ENCODE measurements at places on chromosomes 5 and 9. TPM values are rescaled to one million over a fixed set of nuclear protein-coding genes. Genes with fewer than 3 reads are reported as not detected.
A peak's percentile ranks its signal among the peaks of the same experiment; 100 is the strongest.

- no peaks in the 10 kb centered on the region for H3K4me1 ChIP-seq
- no peak overlapping the region for H3K4me3 ChIP-seq
- no peaks in the 10 kb centered on the region for H3K27me3 ChIP-seq
- no peaks in the 10 kb centered on the region for H3K36me3 ChIP-seq
- peak; percentile 7 for DNase-seq
These were observed 23.7 kb upstream of the TAS2R1 start for GRCh38 chr5:9653811-9654210.

- no peak overlapping the region for H3K27ac ChIP-seq
- no peak for DNase-seq
- no peak overlapping the region for H3K4me3 ChIP-seq
- no peaks in the 10 kb centered on the region for H3K4me1 ChIP-seq
These were observed 610.4 kb upstream of the CDH10 start for GRCh38 chr5:25255128-25255527.

DNA sequence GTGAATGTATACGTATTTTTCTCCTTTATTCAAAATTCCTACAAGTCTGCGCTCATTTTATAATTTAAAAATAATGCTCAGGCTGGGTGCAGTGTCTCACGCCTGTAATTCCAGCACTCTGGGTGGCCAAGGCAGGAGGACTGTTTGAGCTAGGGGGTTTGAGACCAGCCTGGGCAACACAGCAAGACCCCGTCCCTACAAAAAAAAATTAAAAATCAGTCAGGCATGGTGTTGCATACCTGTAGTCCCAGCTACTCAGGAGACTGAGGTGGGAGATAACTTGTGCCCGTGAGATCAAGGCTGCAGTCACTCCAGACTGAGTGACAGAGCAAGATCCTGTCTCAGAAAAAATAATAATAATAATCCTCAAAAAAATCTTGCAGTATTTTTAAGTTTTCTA is 7.8 kb downstream of the UIMC1 start:
- no peak for DNase-seq
- no peak overlapping the region for H3K4me3 ChIP-seq
- H3K27me3 ChIP-seq: no peaks in the 10 kb centered on the region
- no peak overlapping the region for H3K27ac ChIP-seq
- peaks cover 3% of the 10 kb centered on the region for H3K36me3 ChIP-seq
- H3K4me1 ChIP-seq: no peaks in the 10 kb centered on the region

DNA sequence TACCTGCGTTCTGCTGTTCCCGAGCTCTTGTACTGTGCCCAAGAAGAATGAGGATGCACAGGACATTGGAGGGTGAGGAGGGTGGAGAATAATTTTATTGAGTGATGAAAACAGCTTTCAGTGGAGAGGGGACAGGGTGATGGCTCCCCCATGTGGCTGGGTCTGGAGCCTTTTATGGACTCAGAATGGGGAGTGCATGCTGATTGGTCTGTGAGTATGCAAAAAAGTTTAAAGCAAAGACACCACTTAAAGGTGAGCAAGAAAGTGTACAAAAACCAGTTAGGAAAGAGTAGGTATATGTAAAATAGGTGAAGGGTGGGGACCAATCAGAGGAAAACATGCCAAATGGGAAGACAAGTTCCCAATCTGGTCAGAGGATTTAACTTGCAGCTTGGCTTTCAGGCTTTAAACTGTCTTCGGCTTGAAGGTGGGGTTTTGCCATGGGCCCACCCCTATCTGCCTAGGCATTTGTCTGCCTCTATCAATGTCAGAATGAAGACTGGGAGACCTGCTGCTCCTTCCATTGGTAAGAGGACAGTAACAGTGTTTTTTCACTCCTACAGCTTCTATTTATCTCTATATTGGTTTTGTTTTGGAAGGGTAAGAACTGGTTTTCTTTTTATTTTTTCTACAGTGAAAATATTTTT is 118.0 kb upstream of the RAI14 start:
- H3K27me3 ChIP-seq: no peaks in the 10 kb centered on the region
- no peak overlapping the region for H3K27ac ChIP-seq
- no peaks in the 10 kb centered on the region for H3K36me3 ChIP-seq
- no peaks in the 10 kb centered on the region for H3K4me1 ChIP-seq

ENHO gene
- 10.6 TPM for polyA plus RNA-seq

RAI14 gene
- 15.8 TPM for polyA plus RNA-seq

DNA sequence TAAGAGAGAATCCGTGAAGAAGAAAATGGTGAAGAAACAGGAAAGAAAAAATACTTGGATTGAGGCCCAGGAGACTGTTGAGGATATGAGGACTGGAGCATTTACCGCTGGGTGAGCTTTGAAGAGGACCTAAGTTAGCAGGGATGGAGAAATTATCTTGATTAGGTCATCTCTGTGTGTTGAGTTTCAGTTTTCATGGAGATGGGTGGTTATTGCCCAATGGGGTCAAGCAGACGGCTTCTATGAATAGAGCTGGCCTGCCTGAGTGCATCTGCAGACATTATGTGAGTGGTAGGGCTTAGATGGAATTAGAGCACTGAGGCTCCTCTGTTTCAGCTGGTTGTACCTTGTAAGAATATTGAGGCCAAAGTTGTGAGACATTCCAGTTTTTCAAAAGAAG is 245.4 kb upstream of the FBXL7 start:
- DNase-seq: no peak
- H3K27ac ChIP-seq: no peak overlapping the region
- no peaks in the 10 kb centered on the region for H3K36me3 ChIP-seq
- H3K4me3 ChIP-seq: no peak overlapping the region
- H3K27me3 ChIP-seq: no peaks in the 10 kb centered on the region
- no peaks in the 10 kb centered on the region for H3K4me1 ChIP-seq

DNA sequence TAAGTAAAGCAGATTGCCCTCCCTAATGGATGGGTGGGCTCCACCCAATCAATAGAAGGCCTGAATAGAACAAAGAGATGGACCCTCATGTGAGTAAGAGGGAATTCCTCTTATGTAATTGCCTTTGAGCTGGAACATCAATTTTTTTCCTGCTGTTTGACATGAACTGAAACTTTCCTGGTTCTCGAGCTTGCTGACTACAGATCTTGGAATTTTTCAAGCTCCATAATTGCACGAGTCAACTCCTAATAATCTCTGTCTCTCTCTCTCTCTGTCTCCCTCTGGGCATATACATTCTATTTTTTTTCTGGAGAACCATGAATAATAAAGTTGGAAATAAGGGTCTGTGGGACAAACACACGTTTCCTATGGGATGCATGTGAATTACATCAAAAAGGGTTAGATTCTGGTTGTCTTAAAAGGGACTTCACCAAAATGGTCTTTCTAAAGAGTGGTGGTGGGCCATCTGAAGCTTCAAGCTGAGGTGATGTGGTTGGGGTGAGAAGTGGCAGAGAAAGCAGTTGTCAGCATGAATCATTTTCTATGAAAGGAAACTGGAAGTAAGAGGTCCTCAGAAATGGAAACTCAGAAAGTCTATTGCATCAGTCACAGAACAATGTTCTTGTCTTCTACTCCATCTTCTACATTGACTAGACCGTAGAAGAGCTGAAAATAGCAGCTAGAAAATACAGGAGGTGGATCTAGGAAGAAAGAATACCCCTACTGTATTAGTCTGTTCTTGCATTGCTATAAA is 47.0 kb upstream of the HOMER1 start:
- no peak overlapping the region for H3K4me3 ChIP-seq
- H3K27ac ChIP-seq: no peak overlapping the region
- no peaks in the 10 kb centered on the region for H3K36me3 ChIP-seq
- H3K4me1 ChIP-seq: no peaks in the 10 kb centered on the region

GRCh38 chr5:67483453-67484030 is 286.9 kb upstream of the CD180 start:
- H3K36me3 ChIP-seq: no peaks in the 10 kb centered on the region
- H3K27me3 ChIP-seq: no peaks in the 10 kb centered on the region
- no peak overlapping the region for H3K4me3 ChIP-seq
- DNase-seq: no peak
- H3K4me1 ChIP-seq: no peaks in the 10 kb centered on the region

- H3K4me3 ChIP-seq: no peak overlapping the region
- DNase-seq: no peak
- peaks cover 17% of the 10 kb centered on the region for H3K36me3 ChIP-seq
- no peaks in the 10 kb centered on the region for H3K27me3 ChIP-seq
These were observed 50.6 kb downstream of the SPIN1 start for GRCh38 chr9:88438811-88439210.

TAF1L gene
- polyA plus RNA-seq: 0.03 TPM

CHSY3 gene
- polyA plus RNA-seq: 1.7 TPM

DNA sequence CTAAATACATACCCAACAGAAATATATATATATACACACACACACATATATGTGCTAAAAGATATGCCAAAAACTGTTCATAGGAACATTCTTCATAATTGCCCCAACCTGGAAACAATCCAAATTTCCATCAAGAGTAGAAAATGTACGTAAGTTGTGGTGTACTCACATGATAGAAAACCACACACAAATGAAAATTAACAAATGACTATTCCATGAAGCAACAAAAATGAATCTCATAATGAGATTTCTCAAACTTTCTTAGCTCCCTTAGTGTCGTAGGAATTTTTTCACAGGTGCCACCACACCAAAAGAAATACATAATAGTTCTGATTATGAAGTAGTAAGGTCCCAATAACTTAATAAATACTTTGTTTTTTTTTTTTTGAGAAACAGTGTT is 7.8 kb downstream of the ATP10B start:
- no peak overlapping the region for H3K4me3 ChIP-seq
- H3K27me3 ChIP-seq: no peaks in the 10 kb centered on the region
- no peaks in the 10 kb centered on the region for H3K36me3 ChIP-seq
- no peaks in the 10 kb centered on the region for H3K4me1 ChIP-seq

SSNA1 gene
- 66.0 TPM for polyA plus RNA-seq

GRCh38 chr9:133730994-133731715 is 7.0 kb downstream of the SARDH start:
- no peaks in the 10 kb centered on the region for H3K27me3 ChIP-seq
- no peak for DNase-seq
- no peaks in the 10 kb centered on the region for H3K4me1 ChIP-seq
- H3K4me3 ChIP-seq: no peak overlapping the region
- no peak overlapping the region for H3K27ac ChIP-seq
- H3K36me3 ChIP-seq: no peaks in the 10 kb centered on the region

DNA sequence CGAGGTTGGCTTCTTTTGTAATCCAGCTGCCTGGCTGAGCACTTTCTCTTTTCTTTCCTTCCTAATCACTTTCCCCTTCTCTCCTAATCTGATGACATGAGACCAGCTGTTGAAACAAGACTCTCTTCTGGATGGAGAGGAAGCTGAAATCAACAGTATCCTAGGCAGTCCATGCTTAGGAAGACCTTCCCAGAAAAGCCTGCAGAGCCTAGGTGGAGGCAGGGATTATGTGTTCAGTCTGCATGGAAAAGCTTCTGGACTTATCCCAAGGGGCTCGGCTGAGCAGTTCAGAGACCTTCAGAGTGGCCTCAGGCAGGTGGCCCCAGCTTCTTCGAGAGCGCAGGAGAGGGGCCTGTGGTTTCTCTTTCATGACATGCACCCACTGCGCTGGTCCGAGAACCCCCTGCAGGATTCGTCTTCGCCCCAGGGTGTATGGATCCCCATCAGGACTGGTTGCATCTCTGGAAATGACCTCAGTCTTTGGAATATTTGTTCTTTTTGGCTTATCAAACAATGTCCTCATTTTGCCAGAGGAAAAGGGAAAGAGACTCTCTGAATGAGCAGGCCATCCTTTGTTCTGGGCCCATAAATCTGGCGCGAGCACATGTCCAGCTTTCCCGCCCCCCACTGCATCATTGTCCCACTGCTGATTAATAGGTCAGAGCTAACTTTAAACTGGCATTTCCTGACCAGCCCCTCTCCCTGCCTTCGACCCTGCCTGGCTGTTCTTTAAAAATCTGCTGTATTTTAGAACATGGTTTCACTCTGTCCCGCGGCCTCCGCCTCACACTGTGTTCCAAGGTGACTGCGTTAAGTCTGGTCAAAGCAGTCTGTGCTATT is 177.9 kb upstream of the KLF4 start:
- no peak for DNase-seq
- no peak overlapping the region for H3K27ac ChIP-seq
- H3K36me3 ChIP-seq: no peaks in the 10 kb centered on the region
- H3K4me3 ChIP-seq: no peak overlapping the region

GRCh38 chr5:123795688-123796087 is 283.7 kb downstream of the CSNK1G3 start:
- H3K36me3 ChIP-seq: no peaks in the 10 kb centered on the region
- DNase-seq: no peak
- no peak overlapping the region for H3K4me3 ChIP-seq
- no peaks in the 10 kb centered on the region for H3K4me1 ChIP-seq

SPOCK1 gene
- polyA plus RNA-seq: 6.3 TPM
